ENCODE measurements at places on chromosomes 12 and 14.

- DNase-seq: no peak
Measured at GRCh38 chr12:89781946-89782550, 73.4 kb upstream of the ATP2B1 start.

GRCh38 chr12:82647853-82648252 lies 38.9 kb upstream of the TMTC2 start:
- DNase-seq: no peak

DNA sequence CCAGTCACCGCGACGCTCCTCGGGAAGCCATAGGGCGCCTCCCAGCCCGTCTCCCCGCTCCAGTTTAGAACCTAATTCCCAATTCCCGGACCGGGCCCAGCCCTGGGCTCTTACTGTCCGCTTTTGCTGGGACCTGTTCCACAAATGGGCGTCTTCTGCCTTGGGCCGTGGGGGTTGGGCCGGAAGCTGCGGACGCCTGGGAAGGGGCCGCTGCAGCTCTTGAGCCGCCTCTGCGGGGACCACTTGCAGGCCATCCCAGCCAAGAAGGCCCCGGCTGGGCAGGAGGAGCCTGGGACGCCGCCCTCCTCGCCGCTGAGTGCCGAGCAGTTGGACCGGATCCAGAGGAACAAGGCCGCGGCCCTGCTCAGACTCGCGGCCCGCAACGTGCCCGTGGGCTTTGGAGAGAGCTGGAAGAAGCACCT lies 797 bp downstream of the UNG start:
- peak; percentile 65 for DNase-seq

GRCh38 chr14:24307156-24307574 lies 612 bp downstream of the CIDEB start:
- no peak for DNase-seq

- DNase-seq: no peak
Measured at GRCh38 chr12:42932936-42933335, 343.4 kb upstream of the PRICKLE1 start.

GRCh38 chr12:42568952-42569915 lies 20.3 kb downstream of the PRICKLE1 start:
- peak; percentile 80 for DNase-seq

GRCh38 chr12:106918746-106919145 lies 37.0 kb upstream of the TMEM263 start:
- peak; percentile 55 for DNase-seq

GRCh38 chr12:68113644-68114043 lies 45.9 kb downstream of the IFNG start:
- no peak for DNase-seq

GRCh38 chr14:104731320-104732294 lies 7.6 kb downstream of the ADSS1 start:
- DNase-seq: no peak

DNA sequence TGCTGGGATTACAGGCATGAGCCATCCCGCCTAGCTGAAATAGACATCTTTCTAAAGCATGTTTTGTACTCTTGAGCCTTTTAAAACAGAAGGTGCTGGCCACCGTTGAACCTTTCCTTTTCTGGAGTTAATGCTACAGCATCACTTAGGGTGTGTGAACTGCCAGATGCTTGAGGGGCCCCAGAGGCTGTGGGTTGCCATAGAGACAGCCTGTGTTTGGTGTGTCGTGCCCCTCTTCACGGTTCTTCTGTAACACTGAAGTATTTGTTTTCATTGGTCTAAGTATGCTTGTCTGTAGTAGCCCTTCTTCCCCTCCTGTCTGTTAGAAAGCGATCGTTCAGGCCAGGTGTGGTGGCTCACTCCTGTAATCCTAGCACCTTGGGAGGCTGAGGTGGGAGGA lies 30.8 kb downstream of the PLEKHG3 start:
- DNase-seq: peak; percentile 62

- DNase-seq: peak; percentile 14
Measured at GRCh38 chr14:100773331-100774163, 46.9 kb downstream of the DLK1 start.

DNA sequence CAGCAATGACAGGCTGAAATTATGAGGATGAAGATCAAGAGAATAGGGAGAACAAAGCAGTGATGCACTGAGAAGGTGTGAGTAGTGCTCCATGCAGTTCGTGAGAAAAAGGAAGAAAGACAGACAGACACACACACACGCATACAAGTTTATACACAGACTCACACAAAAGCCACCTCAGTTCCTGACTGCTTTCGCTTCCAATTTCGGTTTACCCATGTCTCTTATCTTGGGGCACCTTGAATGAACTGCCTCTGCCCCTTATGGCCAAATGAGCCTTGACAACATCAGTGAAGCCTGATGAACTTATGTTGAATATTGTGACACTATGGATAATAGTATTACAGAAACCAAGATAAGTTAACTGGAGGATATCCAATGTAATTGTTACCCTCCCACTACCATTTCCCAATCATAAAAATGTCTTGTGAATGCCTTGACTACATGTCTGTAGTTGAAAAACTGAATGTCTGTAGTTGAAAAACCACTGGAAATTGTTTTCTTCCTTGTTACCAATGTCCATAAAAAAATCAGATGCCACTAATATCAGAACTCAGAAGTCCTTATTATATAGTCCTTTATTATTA lies 380.4 kb upstream of the DDHD1 start:
- no peak for DNase-seq

- DNase-seq: no peak
Measured at GRCh38 chr12:58720421-58720820, 199.9 kb downstream of the LRIG3 start.

GRCh38 chr14:78446807-78447206 lies 276.6 kb downstream of the NRXN3 start:
- DNase-seq: no peak

- no peak for DNase-seq
Measured at GRCh38 chr12:82793751-82794281, 107.1 kb downstream of the TMTC2 start.

DNA sequence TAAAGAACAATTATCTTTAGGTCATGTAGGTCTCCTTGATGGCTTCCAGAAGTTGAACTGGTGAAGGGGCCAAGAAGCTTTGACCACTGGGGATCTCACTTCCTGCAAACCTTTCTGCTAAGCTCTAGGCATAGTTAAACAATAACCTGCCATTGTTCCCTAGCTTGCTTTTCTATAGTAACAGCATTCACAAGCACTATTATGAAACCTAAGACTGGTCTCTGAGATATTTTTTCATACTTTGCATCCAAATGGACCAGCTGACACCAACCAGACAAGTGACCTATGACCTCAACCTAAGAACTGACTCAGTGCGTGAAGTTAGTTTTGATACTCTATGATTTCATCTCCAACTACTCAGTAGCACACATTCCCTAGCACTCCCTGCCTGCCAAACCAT lies 129.1 kb downstream of the PTPRB start:
- DNase-seq: no peak

GRCh38 chr12:25189656-25190055 lies 5.3 kb downstream of the DNAI7 start:
- DNase-seq: no peak

Data from stomach (tissue), 19 donors.